ENCODE measurements at places on chromosomes 5 and 9. TPM values are rescaled to one million over a fixed set of nuclear protein-coding genes. Genes with fewer than 3 reads are reported as not detected.

INSYN2B gene
- 14.0 TPM for total RNA-seq

MYOZ3 gene
- not detected for total RNA-seq

DOCK8 gene
- total RNA-seq, result not detected

SPINK6 gene
- total RNA-seq, result 1.2 TPM

CMYA5 gene
- total RNA-seq, result 0.17 TPM

NTNG2 gene
- total RNA-seq, result 1.1 TPM

LCN15 gene
- total RNA-seq, result not detected

- peak; percentile 74 for DNase-seq
These were observed 2.4 kb upstream of the GLT6D1 start for GRCh38 chr9:135641745-135642144.

- no peak for DNase-seq
These were observed 13.7 kb downstream of the MYO10 start for GRCh38 chr5:16922430-16922829.

- no peak for DNase-seq
These were observed 30.4 kb upstream of the DENND1A start for GRCh38 chr9:123960366-123960765.

DNA sequence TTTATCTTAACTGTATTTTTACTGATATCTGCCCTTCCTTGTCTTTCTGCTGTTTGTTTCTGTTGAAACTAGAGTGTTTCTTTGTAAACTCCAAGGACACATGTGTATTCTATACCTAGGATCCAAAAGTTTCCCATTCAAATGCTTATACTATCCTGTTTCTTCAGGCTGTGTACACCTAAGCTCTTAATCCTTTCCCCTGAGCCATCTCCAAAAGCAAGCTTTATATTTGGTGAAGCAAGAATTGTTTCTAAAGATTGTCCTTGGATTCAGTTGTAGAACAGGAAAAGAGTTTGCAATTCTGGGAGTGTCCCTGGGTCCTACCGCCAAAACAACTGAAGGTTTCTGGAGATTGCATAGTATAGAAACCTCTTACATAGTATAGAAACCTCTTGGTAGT, 65.9 kb downstream of the CWC27 start:
- no peak for DNase-seq

- no peak for DNase-seq
These were observed 131.0 kb upstream of the VCAN start for GRCh38 chr5:83340511-83340918.

- DNase-seq, result no peak
These were observed 12.0 kb downstream of the TNC start for GRCh38 chr9:115106001-115106400.

GRCh38 chr5:79408028-79408427, 105.9 kb downstream of the HOMER1 start:
- DNase-seq, result no peak

- peak; percentile 91 for DNase-seq
These were observed 6.9 kb downstream of the FGD3 start for GRCh38 chr9:92954049-92954861.

DNA sequence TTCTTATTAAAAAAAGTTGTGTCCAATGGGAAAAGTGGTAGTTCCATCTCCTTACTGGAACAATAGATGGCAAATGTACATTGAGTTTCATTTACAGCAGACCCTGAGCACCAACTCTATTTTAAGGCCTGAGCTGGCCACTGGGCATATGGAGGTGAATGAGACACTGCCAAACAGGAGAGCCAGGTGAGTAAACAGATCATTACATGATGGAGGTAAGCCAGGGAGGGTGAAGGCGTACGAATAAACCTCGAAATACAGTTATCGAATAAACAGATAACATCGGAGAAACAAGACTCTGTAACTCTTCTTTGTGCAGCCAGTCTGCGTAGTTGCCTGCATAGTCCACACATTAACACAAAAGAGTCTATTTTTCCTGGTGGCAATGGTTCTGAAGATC, 446.4 kb upstream of the KLF4 start:
- DNase-seq, result no peak

DNA sequence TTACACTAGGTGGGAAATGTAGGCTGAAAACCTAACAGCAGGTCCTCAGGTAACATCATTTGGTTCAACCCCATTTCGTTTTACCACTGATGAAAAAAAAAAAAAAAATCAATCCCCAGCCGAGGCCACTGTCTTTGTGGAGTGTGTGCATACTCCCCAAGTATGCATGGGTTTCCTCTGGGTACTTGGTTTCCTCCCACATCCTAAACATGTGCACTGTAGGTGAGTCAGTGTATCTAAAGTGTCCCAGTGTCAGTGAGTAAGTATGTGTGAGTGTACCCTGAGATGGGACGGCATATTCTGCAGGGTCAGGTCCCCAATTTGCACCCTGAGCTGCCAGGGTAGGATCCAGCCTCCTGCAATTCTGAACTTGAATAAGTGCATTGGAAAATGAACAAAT, 966.5 kb upstream of the DMAC1 start:
- DNase-seq, result peak; percentile 73

- no peak for DNase-seq
These were observed 105.1 kb downstream of the ADCY2 start for GRCh38 chr5:7501061-7501460.

GRCh38 chr9:131559421-131560000, 14.2 kb downstream of the PRRT1B start:
- DNase-seq, result no peak

- no peak for DNase-seq
These were observed 2.7 kb downstream of the PTGER4 start for GRCh38 chr5:40682154-40683017.

GRCh38 chr9:70830618-70831017, 290.8 kb downstream of the TRPM3 start:
- no peak for DNase-seq

DNA sequence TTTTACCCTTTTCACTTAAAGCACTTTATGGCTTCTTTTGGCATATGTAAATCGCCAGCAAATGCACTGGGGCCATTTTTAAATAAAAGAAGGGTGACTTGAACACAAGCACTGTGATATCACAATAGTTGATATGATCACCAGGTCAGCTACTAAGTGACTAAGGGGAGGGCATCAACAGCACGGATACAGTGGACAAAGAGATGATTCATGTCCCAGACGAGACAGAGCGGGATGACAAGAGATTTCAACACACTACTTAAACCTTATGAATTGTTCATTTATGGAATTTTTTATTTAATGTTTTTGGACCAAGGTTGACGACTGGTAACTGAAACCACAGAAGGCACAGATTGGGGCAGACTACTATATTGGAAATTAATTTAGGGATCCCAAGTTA, 54.1 kb downstream of the RORB start:
- DNase-seq, result peak; percentile 53

DNA sequence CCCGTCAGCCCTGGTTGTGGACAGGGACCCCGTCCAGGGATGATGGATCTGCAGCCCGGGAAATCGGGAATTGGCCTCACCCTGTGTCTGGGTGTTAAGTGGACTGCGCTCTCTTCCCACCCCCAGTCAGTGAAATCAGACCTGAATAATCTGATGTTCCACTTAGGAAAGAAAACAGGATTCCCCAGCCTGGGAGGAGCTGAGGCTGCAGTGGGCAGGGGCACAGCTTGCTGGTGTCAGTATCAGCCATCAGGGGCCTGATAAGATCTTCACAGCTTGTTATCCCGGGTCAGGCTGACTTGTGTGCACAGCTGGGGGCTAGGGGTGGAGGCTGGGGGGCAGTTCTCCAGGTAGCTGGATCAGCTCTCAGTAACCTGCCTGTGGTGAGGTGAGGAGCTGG, 29.1 kb downstream of the LMX1B start:
- no peak for DNase-seq

GRCh38 chr9:2085716-2086115, 70.6 kb downstream of the SMARCA2 start:
- no peak for DNase-seq

- no peak for DNase-seq
These were observed 371.4 kb downstream of the TMEM38B start for GRCh38 chr9:106065579-106066214.

GRCh38 chr9:534886-535285, 306.6 kb upstream of the DMRT1 start:
- no peak for DNase-seq

GRCh38 chr5:172412724-172413286, 41.5 kb downstream of the SH3PXD2B start:
- peak; percentile 91 for DNase-seq

- DNase-seq, result peak; percentile 48
These were observed 19.6 kb upstream of the C5orf47 start for GRCh38 chr5:173969167-173970049.
